ENCODE measurements at places on chromosomes 1 and 21. TPM values are rescaled to one million over a fixed set of nuclear protein-coding genes. Genes with fewer than 3 reads are reported as not detected.
A peak's percentile ranks its signal among the peaks of the same experiment; 100 is the strongest.

Gene CDK18
- total RNA-seq: 3.3 TPM

Gene DISP1
- total RNA-seq: 6.7 TPM

Gene RGS18
- total RNA-seq: not detected

Gene COL8A2
- total RNA-seq: 0.46 TPM

Gene SPATA45
- 0.81 TPM for total RNA-seq

Gene SYCP1
- 0.75 TPM for total RNA-seq

Gene ASCL5
- total RNA-seq: 0.31 TPM

Gene ETV3L
- 0.26 TPM for total RNA-seq

Gene RAB25
- total RNA-seq: 1.1 TPM

GRCh38 chr1:167022384-167022783 is 33.3 kb downstream of the MAEL start:
- ATAC-seq: no peak

- no peak for ATAC-seq
These were observed 79.7 kb downstream of the CACHD1 start for GRCh38 chr1:64549464-64550239.

DNA sequence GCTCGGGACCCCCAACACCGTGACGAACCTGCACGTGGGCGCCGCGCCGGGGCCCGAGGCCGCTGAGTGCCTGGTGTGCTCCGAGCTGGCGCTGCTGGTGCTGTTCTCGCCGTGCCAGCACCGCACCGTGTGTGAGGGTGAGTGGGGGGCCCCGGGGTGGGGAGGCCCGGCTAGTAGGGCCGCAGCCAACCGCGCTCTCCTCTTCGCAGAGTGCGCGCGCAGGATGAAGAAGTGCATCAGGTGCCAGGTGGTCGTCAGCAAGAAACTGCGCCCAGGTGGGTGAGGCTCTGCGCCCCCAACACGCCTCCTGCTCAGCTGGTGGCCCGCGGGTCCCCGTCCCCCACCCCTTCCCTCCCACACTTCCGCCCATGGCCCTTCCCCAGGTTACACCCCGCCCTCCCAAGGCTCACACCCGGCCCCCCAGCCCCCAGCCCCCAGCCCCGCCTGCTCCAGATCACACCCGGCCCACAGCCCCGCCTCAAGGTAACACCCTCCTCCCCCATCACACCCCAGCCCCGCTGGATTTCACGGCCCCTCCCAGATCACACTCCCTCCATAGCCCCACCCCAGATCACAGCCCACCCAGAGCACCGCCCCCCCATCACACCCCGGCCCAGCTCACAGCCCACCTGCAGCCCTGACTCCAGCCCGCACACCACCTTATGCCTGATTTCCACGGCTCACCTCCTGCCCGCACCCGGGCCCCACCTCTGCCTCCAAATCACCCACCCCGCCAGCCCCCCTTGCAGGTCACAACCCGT is 2.4 kb upstream of the MMP23B start:
- ATAC-seq: peak; percentile 44

GRCh38 chr1:42891465-42892138 is 45.2 kb downstream of the ZNF691 start:
- ATAC-seq: peak; percentile 12

DNA sequence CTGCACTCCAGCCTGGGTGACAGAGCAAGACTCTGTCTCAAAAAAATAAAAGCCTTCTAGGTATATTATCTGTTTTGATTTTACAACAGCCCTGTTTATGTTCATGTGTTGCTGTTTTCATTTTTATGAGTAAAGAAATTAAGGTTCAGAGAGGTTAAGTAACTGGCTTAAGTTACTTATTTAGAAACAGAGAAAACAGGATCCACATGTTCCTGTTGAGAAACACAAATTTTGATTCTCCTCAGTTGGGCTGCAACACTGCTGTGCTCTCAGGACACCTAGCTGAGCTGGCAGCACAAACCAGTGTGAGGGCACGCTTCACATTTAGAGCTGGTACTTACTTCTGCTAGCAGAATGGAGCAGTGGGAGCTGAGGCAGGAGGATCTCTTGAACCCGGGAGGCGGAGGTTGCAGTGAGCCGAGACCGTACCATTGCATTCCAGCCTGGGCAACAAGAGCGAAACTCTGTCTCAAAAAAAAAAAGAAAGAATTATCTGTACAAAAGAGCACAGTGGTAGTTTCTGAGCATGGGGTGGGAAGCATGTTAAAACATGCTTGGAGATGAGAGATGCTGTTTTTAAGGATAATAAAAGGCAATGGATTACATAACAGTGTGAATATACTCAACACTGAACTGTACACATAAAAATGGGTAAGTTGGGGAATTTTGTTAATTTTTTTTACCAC is 2.4 kb downstream of the SPRTN start:
- no peak for ATAC-seq

DNA sequence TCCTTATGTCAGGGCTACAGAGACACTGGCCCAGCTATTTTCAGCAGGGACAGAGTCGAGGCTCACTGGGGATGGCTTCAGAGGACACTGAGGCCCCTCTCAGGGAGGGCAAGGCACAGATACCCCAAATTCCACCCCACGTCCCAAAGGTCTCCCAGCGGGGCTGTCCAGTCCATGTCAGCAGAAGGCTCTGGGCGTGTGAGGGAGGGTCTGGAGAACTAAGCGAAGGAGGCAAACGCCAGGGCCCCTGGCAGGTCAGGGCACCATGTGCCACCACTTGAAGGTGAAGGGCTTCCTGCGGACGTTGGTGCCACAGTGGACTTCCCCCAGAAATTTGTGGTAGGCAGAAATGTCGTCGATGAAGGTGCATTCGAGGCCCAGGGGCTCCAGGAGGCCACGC is 15.0 kb upstream of the SDHB start:
- ATAC-seq: no peak

GRCh38 chr1:197126691-197127090 is 19.8 kb downstream of the ASPM start:
- ATAC-seq: no peak

- no peak for ATAC-seq
These were observed 44.9 kb downstream of the C1orf198 start for GRCh38 chr1:230823426-230823825.

DNA sequence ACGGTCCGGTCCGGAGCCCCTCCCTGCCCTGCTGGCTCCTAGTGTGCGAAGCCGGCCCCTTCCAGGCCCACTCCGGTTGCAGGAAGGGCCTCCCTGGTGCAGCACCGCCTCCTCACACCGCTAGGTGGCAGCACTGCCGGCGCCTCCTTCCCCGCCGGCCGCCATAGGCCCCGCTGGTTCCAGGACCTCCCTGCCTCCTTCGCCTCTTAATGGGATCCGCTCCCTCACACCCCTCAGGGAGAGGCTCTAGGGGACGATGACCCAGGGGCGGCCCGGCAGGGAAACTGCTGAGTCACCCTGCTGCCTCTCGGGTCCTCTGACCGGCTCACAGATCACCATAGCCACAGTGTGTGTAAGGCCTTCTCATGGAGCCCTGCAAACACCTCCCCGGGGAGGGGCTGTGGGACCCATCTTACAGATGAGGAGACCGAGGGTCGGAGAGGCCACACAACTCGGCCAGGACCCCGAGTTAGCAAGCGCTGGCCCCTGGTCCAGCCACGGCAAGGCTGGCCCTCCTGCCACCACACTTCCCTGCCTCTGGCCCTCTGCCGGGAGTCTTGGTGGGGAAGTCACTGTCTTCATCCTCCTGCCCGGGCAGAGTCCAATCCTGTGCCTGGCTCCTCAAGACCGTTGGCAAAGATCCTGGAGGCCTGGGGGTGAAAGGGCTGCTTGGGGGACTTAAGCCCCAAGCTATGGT is 1.6 kb upstream of the AJAP1 start:
- peak; percentile 22 for ATAC-seq

DNA sequence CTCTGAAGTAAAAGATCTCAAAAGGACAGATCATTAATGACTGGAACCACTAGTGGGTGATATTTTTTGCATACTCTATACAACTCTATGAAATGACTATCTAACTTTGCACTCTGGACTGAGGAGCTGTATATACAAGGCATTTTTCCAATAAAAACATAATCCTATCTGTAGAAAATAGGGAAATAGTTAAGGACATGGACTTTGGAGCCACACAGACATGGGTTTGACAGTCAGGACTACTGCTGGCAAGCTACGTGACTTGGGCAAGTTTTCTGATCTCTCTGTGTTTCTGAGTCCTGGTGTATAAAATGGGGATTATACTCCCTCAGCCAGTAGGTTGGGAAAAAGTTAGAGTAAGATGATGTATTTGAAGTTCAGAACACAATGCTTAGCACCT is 20.9 kb upstream of the HSD3B2 start:
- no peak for ATAC-seq

- ATAC-seq: no peak
These were observed 112.3 kb downstream of the OMA1 start for GRCh38 chr1:58434181-58434580.

GRCh38 chr1:27366113-27366410 is 699 bp downstream of the MAP3K6 start:
- peak; percentile 52 for ATAC-seq

DNA sequence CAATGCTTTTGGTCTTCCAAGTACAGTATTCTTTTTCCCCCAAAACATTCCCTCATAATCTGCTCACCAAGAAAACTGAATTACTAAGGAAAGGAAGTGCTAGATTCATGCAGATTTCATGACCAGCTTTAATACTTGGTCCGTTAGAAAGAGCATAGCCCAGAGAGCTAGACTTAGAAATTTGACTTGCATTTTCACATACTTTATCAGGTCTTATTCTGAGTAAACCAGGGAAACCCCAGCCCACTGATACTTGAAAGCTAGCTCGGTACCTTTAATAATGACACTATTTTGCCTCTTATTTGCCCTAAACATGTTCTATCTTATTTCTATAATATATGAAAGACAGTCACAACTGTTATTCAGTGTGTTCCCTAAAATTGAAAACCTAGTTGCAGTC is 204.5 kb downstream of the TTLL7 start:
- no peak for ATAC-seq

DNA sequence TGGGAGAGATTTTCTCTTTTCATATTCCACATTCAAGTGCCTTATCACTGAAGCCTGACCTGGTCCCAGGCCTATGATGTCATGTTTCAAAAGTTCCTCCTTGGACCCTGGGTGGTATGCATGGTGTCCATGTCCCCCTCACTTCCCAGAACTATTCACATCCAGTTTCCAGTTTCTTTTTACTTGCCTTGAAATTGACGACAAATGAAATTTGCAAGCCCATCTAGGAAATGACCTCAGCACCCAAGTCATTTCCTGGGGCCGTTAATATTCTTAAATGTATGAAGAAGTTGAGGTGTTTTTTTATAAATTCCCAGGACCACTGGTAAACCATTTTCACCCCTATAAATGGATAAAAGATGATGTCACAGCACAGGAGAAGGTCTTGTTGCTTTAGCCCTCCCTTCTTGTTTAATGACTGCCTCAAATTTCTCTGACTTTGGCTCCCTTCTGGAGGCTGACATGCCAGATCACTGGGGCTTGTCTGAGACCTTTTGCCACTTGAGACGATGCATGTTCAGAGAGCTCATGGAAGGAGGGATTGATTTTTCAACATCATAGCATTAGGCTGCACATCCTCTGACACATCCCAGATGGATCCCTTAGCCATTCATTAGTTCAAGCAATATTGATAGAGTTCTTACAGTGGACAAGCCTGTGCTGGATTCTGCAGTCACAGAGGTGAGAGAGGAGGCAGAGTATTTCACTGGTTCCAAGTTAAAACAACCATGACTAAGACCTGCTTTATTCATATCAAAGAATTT is 221.3 kb downstream of the PLPP3 start:
- ATAC-seq: peak; percentile 91

- ATAC-seq: no peak
These were observed 154.9 kb downstream of the CRB1 start for GRCh38 chr1:197422993-197423392.

DNA sequence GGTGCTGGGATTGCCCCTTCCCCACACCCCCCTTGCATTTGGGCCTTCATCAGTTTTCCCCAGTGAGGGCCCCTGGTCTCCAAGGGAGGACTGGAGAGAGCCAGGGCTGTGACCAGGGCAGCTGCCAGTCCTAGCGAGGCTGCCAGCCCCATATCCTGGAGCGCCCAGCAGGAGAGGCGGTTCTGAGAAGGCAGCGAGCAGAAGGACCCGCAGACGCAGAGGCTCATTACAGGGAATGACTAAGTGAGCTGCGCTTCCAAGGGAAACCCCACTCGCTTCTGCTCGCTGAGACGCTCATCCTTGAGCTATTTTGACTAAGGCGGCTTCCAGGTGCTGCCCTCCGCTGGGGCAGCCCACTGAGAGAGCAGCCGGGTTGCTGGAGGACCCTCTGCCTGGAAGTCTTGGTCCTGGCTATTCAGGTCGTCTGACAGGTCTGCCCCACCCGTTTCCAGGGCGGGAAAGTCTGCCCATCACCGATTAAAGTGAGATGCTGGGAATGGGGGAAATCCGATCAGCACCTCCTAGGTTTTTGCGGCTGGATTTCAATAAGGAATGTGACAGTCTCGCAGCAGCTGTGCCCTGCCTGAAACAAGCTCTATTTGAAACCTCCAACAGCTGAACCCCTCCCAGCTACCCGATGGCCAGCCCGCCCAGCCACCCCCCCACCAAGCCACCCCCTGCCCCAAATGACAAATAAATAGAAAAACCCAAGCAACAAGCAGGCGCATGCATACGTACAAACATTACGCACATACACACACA is 2.8 kb downstream of the KCNN3 start:
- no peak for ATAC-seq

- peak; percentile 51 for ATAC-seq
These were observed 253.1 kb upstream of the IRF2BP2 start for GRCh38 chr1:234862944-234863515.

DNA sequence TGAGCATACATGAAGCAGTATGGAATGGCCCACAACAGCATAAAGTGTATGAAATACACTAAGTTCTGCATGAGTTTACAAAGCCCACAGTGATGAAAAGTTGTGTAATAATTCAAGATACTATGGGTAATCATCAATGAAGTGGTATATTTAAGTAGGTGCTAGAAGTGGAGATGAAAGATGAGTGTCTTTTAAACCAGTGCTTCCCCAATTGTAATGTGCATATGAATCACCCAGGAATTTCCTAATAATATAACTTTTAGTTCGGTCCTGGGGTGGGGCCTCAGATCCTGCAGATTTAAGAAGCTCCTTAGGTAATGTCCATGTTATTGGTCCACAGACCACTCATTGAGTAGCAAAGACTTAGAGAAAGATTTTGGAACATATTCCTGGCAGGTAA is 184.9 kb downstream of the DUSP10 start:
- no peak for ATAC-seq

DNA sequence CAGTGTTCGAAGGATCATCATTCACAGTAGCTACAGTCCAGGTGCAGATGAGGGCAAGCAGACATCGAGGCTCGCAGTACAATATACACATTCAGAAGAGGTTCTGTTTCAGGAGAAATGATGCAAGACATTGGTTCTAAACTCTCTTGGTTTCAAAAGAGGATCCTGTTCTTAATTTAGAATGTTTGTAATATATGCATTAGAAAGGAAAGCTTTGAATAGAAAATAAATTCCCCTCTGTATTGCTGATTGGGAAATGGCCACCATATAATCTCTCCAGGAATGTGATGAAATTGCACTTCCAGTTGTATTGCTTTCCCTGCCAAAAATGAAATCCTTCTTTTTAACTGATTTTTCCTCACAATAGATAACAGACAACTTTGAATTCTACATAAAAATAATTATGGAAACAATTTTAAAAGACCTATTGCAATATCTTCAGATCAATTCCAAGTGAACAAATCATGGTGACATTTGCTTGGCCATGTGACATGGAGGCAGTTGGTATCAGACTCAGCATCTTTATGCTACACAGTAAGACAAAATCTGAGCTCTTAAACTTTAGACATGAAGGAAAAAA is 27.6 kb upstream of the SIPA1L2 start:
- ATAC-seq: no peak

- no peak for ATAC-seq
These were observed 112.4 kb upstream of the ZNF648 start for GRCh38 chr1:182173808-182174512.

GRCh38 chr21:45260191-45260825 is 27.4 kb downstream of the POFUT2 start:
- no peak for ATAC-seq

All from motor neuron (in vitro differentiated cells).